ENCODE measurements at places on chromosomes 11 and 22.

- DNase-seq = no peak
These were observed 90.8 kb upstream of the TMEM45B start for GRCh38 chr11:129724866-129725265.

GRCh38 chr11:63917692-63918506, 935 bp upstream of the RCOR2 start:
- DNase-seq = peak; percentile 40

GRCh38 chr11:18501629-18502028, 25.1 kb downstream of the TSG101 start:
- no peak for DNase-seq

DNA sequence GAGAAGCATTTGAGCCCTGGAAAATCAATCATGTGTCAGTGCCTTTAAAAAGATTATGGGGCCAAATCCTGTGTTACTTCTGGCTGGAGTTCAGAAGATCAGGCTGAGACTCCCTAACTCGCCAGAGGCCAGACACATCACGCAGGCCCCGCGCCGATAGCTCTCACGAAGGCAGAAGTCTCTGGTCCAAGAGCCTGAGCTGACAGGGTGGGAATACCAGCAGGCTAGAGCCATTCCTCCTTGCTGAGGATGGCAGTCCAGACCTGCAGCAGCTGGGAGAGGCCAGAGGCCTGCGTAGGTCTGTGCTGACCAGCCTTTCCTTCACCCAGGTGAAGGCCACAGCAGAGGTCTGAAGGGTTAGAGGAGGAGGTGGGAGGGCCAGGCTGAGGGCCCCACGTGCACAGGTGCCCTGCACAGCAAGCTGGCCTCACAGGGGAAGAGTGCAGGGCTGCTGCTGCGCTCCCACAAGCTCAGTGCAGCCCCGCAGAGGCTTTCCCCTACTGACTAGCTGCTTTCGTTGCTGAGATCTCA, 52.9 kb downstream of the ST14 start:
- DNase-seq = no peak

- no peak for DNase-seq
These were observed 264.2 kb downstream of the GRM5 start for GRCh38 chr11:88801484-88802123.

- DNase-seq = no peak
These were observed 37.1 kb downstream of the ZNF202 start for GRCh38 chr11:123704341-123704740.

DNA sequence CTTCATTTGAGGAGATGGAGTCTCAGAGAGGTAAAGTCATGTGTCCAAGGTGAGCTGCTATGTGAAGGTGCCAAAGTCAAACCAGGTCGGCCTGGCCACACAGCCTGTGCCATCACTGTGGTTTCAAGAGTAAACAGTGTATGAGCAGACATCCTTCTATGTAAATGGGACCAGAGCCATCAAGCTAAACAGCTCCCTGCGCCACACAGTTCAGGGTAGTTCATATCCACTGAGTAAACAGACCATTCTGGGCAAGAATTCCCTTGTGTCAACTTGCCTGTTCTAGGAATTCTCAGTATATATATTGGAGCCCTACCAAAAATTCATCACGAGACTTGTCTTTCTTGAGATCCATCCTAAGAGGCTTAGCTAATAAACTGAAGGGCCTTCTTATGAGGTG, 77.5 kb downstream of the AMOTL1 start:
- DNase-seq = no peak

Measured in CD4-positive, alpha-beta T cell treated with Interleukin-12 subunit alpha and Interleukin-12 subunit beta, for 1 hour (primary cell).